ENCODE measurements at places on chromosomes 7 and 10.

GRCh38 chr7:45230611-45231165 is 73.1 kb downstream of the RAMP3 start:
- no peak for DNase-seq

DNA sequence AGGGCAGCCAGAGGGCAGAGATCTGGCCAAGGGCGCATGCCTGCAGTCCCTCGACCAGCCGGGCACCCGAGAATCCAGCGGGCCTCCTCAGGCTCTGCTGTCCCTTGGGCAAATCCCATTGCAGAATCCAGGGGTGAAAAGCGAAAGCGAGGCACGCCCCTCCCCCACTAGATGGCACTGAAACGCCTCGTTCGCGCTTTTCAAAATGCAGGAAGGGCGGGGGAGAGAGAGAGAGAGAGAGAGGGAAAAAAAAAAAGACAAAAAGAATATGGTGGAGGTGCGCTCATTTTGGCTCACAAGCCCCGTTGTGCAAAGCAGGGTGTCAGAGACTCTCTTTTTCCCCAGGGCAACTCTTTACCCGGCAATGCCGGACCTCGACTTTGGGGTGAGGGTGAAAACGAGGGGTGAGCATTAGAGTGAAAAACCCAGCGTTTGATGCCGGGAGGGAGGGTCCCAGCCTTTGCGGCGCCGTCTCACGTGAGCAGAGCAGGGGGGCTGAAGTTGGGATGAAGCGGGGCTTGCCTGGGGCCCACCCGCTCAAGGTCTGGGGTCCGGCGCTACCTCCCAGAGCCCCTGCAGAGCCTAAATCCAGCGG is 2.5 kb upstream of the TMEM178B start:
- DNase-seq: peak; percentile 87

GRCh38 chr7:149748076-149748874 is 25.1 kb downstream of the ZNF467 start:
- no peak for DNase-seq

DNA sequence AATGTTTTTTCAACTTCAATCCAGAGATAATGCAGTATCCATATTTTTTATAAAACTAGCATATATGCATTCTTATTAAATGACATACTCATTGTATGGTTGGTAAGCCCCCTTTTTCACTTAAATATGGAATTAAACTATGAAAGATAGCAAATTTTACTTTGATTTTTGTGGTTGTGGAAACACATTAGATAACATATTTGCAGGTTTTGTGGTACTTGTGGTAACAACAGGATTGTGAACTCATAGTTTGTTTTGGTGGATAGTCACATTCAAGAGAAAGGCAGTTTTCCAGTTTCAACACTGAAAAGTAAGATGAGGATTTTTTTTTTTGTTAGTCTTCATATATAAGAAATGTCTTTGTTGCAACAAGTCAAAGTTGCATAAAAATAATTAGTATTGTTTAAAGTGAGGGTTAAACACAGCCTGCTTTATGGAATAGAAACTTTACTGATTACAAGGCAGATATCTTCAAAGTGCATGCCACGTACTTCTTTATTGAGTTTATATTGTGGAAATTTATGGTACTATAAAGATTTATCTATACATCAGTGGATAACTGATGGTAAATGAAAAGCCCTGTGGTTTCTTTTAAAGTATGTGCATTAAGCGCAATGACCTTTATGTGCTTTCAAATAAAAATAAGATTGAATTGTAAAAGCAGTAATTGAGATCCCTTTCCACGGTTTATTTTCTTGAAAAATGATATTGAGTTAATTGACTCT is 39.7 kb upstream of the SEMA3D start:
- DNase-seq: no peak

All from BE2C (cell line).